ENCODE measurements at places on chromosomes 11 and 22. TPM values are rescaled to one million over a fixed set of nuclear protein-coding genes. Genes with fewer than 3 reads are reported as not detected.

GRCh38 chr11:11867720-11868119, 25.9 kb downstream of the USP47 start:
- H3K4me3 ChIP-seq: no peak overlapping the region
- no peaks in the 10 kb centered on the region for H3K36me3 ChIP-seq
- no peaks in the 10 kb centered on the region for H3K27me3 ChIP-seq
- DNase-seq: no peak
- peaks cover 53% of the 10 kb centered on the region for H3K4me1 ChIP-seq

GRCh38 chr22:23485490-23485889, 94.6 kb downstream of the IGLL1 start:
- peaks cover 2% of the 10 kb centered on the region for H3K36me3 ChIP-seq
- H3K27me3 ChIP-seq: peaks cover 37% of the 10 kb centered on the region
- DNase-seq: no peak
- H3K4me3 ChIP-seq: no peak overlapping the region
- H3K4me1 ChIP-seq: peaks cover 6% of the 10 kb centered on the region

DNA sequence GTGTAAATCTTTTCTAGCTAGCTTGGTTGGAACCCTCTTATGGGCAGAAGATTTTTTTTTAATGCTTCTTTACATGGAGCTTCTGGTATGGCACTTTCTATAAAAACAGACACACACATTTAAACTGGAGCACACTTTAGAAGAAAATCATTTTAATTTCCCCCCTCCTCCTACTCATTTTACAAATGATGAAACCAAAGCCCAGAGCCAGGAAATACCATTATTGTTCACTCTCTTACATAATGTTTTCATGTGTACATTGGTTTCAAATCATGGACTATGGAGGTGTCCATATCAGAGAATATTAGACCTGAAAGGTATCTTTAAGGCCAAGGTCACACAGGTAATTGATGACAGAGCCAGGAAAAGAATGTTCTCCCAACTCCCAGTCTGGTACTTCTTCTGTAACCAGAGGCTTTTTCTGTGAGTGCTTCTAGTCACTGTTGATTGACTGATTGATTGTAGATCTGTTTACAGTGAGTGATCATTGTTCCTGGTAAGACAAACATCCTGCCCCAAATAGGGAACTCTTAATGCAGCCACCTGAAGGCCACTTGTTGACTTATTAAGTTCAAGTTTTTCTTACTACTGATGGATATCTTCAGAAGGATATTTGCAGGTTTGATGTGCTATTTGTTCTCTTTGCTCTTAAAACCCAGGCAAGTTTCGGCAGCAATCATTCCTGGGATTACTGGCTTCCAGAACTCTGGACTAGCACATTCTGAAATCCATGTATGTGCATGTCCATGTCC, 26.8 kb upstream of the ME3 start:
- no peak overlapping the region for H3K27ac ChIP-seq
- H3K27me3 ChIP-seq: peaks cover 8% of the 10 kb centered on the region
- no peak for DNase-seq
- H3K4me1 ChIP-seq: no peaks in the 10 kb centered on the region

DNA sequence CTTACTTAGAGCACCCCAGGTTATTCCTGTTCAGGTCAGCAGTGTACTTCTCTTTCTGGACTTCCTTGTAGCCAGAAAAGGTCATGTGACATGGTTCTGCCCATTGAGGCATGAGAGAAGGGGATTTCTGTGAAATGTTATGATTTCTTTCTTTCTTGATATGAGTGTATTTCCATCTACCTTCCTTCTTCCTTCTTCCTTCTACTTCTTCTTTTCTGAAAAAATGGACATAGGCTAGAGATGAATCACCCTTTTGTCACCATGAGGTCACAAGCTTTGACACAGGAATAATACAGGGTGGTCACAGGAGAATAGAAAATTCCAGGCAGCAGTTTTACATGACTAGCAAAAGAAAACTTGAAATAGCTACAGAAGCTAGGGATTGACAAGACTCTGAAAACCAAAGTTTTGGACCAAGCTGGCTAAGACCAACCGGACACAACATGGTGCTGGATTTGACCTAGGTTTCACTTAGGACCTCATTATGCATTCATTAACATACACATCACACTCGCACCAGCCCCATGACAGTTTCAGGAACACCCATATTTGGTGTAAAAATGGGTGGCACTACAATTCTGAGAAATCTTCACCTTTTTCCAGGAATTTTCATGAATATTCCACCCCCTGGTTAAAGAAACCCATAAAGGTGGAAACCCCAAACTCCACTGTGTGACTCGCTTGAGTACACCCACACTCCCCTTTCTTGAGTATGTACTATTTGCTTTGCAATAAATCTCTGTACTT, 21.2 kb upstream of the MAP6 start:
- no peak overlapping the region for H3K4me3 ChIP-seq
- H3K27ac ChIP-seq: no peak overlapping the region
- peaks cover 2% of the 10 kb centered on the region for H3K36me3 ChIP-seq
- no peak for DNase-seq
- no peaks in the 10 kb centered on the region for H3K4me1 ChIP-seq

DNA sequence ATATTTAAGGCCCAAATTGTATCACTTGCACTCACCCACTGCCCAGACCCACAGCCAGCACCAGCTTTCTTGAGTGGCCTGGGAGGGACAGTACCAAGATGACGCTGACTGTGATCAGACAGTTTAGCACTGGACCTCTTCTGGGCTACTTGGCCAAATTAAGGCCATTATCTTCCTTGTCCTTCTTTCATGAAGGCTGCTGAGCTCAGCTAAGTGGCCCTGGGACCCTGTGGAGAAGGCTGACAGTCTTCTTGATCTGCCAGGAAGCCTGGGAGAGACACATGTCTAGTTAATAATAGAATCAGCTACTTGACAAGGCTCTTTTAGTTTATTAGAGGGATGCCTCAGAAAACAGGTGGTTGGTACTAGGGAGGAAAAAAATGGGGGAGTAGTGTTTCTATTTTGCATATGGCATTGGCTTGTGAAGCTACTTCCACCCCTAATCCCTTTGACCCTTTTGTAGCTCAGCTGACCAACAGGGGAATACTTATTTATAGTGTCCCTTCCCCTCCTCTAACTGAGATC, 127.9 kb upstream of the NTM start:
- no peaks in the 10 kb centered on the region for H3K4me1 ChIP-seq
- H3K36me3 ChIP-seq: no peaks in the 10 kb centered on the region
- DNase-seq: no peak
- H3K27ac ChIP-seq: no peak overlapping the region
- peaks cover 20% of the 10 kb centered on the region for H3K27me3 ChIP-seq

GRCh38 chr11:45654231-45655011, 11.0 kb downstream of the CHST1 start:
- H3K4me1 ChIP-seq: peaks cover 15% of the 10 kb centered on the region

DNA sequence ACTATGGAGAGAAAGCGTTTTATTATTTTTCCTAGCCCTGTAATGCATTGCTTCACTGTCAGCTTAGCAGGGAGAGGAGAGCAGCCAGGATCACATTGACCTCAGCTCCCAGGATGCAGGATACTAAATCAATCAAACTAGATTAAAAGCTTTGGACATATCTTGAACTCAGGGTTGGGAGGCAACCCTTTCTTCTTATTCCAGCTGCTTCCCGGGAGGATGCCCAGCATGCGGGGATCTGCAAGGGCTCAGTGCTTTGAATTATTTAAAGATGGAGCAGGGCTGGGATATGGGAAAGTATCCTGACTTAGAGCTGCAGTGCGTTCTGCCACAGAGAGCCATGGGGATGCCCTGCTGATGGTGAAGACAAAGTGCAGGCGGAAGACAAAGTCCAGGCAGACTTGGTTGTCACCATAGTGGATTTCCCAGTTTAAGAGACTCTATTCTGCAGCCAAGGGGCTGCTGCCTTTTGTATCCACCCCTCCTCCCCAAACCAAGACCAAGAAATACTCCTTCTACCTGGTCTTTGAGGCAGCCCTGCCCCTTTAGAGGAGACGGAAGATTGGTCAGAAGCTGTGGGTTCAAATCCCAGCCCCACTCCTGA, 1035.0 kb downstream of the TBC1D22A start:
- H3K4me3 ChIP-seq: no peak overlapping the region
- H3K27me3 ChIP-seq: peaks cover 31% of the 10 kb centered on the region
- H3K27ac ChIP-seq: no peak overlapping the region
- H3K36me3 ChIP-seq: no peaks in the 10 kb centered on the region

RFPL2 gene
- 0.94 TPM for total RNA-seq

EHD1 gene
- total RNA-seq: 212 TPM

TTC28 gene
- 0.40 TPM for total RNA-seq
